Endothelial cell (in vitro differentiated cells): ENCODE measurements at places on chromosomes 7 and 10.

GRCh38 chr7:21624320-21624719 lies 81.5 kb downstream of the DNAH11 start:
- DNase-seq = no peak

DNA sequence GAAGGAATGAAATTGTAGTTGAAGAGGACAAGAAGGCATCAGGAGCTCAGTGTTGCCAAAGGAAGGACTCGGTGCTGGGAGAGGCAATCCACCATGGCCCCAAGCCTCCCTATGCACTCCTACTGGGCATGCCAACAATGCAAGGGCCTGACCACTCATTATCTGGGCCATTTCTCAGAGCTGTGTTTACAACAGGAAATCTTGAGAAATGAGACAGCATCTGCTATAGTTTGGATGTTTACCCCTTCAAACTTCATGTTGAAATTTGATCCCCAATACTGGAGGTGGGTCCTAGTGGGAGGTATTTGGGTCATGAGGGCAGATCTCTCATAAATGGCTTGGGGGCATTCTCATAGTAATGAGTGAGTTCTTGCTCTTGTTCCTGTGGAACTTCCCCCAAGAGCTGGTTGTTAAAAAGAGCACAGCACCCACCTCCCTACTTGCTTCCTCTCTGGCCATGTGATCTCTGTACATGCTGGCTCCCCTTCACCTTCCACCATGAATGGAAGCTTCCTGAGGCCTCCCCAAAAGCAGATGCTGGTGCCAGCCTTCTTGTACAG lies 50.8 kb upstream of the AOAH start:
- no peak for DNase-seq

GRCh38 chr10:30540276-30540675 lies 89.3 kb downstream of the LYZL2 start:
- DNase-seq = no peak

GRCh38 chr7:129376778-129377700 lies 57.2 kb upstream of the STRIP2 start:
- DNase-seq = no peak

DNA sequence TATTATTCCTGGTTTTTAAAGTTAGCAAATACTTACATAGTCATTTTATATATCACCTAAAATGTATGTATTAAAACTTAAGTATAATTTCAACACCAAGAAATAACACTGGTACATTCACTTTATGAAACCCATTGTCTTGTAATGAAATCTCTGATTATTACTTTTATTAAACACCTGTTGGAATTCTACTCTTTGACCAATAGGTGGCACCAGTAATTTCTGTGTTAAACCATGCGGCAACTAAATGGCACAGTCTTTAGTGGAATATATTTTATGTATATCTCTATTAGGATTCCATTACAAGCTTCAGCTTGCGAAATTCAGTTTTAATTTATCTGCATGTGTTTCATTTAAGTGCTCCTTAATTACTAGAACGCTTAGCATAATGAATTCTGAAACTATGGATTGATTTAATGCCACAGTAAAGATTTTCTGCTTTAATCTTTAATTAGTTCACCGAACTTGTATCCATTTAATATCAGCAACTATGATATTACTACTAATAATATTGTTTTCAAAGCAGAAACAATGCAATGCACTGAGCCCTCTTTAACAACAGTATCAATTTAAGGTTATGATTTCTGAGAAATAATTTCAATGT lies 181.3 kb downstream of the MAGI2 start:
- DNase-seq = no peak

- no peak for DNase-seq
Measured at GRCh38 chr10:110976577-110976976, 57.2 kb downstream of the SHOC2 start.

- DNase-seq = no peak
Measured at GRCh38 chr7:17677408-17677807, 262.9 kb downstream of the SNX13 start.

DNA sequence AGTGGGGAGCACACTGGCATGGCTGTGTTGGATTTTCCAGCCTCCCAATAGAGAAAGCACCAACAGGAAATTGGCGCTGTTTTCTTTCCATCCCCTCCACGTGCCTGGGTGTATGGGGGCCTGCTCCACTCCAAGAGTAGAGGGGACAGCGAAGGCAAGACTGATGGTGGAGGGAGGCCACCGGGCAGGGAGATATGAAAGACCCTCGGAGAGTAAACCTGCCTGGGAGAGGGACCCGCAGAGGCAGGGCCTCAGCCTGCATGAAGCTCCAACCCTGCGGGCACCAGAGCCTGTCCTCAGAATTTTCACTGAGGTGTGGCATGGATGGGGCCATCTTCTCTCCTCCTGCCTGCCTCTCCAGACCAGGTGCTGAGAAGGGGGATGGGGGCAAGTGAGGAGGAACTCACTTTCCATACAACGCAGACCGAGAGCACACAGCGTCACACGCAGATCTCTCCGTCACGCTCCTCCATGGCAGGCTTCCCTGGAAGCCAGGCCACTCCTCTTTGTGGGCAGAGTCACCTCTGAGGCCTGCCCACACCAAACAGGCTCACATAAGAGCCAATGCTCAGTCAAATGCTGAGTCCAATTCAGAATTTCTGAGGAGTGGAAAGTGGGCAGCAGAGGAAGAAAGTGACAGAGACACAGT lies 18.8 kb downstream of the ANXA11 start:
- DNase-seq = no peak

DNA sequence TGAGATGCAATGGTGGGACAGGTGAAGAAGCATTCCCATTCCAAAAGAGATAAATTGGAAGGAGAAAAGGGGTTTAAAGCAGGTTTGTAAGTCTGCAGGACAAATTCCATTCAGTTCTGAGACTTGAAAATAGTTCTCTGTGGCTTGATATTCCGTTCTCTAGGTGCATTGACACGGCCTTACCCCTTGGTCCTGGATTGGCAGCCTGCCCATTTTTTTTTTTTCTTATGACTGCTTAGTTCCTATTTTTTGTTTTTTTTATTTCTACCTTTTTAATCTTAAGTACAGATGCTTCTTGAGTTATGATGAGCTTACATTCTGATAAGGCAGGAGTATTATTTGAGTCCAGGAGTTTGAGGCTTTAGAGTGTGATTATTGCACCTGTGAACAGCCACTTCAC lies 70.6 kb downstream of the MLLT10 start:
- no peak for DNase-seq
